Neural progenitor cell (in vitro differentiated cells): ENCODE measurements at places on chromosomes 6 and 20. TPM values are rescaled to one million over a fixed set of nuclear protein-coding genes. Genes with fewer than 3 reads are reported as not detected.

The CYP39A1 gene
- total RNA-seq, result 4.5 and 7.1 TPM in 2 replicates

The MOXD1 gene
- total RNA-seq, result 2.3 and 4.8 TPM in 2 replicates

The PLN gene
- total RNA-seq, result not detected in 2 replicates

The SPAG4 gene
- total RNA-seq, result 3.3 and 6.9 TPM in 2 replicates

The AVP gene
- not detected in 2 replicates for total RNA-seq

The NKX2-2 gene
- total RNA-seq, result not detected in 2 replicates

The SLC24A3 gene
- 0.21 and 0.31 TPM in 2 replicates for total RNA-seq

The BHLHE23 gene
- total RNA-seq, result 0.22 TPM in 1 of 2 replicates, not detected in the other
